ENCODE measurements at places on chromosomes 5 and 9.

- DNase-seq: no peak
These were observed 428.4 kb downstream of the KDM4C start for GRCh38 chr9:7186175-7186574.

DNA sequence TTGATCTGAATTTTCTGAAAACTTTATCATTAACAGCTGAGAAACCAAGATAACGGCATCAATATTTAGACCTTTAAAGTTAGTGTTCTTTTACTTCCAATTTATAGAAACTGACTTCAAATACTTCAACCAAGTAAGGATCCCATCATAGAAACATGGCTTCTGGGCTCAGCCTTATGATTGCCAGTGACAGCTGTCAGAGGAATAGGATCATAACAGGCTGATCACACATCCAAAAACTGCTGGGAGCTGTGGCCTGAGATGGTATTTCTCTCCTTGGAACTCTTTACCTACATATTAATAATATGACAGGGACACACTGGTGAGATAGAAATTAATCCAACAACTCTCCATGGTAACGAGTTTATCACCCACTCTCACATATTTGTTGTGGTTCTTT lies 448.3 kb upstream of the NMUR2 start:
- no peak for DNase-seq

GRCh38 chr9:107288701-107289100 lies 5.6 kb downstream of the RAD23B start:
- no peak for DNase-seq

GRCh38 chr5:96868603-96869371 lies 7.5 kb upstream of the ERAP2 start:
- no peak for DNase-seq

DNA sequence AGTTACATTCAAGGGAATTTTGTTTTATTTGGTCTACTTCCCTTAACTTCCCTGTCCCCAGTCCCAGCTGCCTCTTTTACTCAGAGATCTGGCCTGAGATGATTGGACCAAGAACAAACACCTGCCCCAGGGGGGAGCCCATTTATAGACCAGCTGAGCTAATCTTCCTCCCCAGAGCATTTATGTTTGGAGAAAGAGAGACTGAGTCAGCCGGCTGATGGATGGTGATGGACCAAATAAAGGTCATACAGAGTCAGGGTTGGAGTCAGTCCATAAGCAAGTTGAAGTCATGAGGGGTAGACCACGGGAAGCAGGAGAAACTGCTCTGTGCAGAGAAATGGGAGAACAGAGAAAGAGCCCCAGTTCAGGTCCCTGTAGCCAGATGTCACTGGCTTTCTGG lies 77.7 kb downstream of the TMEM174 start:
- no peak for DNase-seq

DNA sequence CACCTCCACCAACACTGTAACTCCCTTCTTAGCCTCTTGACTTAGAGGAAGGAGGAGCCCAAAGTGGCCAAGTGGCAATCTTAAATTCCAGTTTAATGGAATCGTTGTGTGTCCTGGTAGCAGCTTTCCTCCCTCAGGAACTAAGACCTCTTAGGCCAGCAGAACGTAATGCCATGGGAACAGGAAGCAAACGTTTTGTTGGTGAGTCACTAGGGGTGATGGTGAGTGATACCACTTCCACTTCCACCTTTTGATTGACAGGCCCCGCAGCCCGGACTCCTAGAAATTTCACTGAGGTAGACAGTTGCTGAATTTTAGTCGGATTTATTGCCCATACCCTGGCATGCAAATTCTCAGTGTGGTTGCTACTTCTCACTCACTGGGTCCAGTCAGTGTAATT lies 94.2 kb upstream of the FBN2 start:
- no peak for DNase-seq

- DNase-seq: no peak
These were observed 32.7 kb upstream of the KCNMB1 start for GRCh38 chr5:170421826-170422225.

DNA sequence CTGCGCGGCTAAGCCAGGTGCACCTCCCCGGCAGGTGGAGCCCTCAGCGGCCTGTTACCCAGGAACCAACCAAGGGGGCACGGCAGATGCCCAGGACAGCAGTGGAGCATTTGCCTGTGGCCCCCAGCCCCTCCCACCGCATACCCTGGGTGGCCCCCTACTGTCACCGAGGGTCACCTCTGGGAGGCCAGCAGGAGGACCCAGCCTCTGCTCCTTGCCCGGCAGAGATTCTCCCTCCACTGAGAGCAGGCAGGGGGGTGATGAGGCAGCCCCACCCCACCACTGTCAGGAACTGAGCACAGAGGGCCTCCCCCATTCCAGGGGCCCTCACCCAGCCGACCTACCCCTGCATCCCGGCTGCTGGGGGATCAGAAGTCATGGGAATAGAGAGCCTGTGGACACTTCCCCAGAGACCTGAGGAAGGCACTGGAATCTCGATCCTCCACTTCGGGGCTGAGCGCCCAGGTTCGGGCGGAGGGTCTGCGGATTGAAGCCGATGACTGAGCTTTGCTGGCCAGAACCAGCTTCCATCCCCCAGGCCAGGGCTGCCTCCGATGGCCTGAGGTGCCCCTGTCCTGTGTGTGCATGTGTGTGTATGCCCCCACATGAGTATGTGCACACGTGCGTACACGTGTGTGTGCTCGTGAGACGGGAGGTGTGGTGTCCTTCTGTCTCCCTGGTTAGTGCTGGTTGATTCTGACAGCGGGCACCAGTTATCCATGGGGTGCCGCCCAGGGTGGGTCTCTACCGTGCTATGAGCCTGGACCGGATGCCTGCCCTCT lies at the start of gene QRFP:
Gene QRFP, minus strand, starts transcription at position 580 of the 782 bp plus-strand sequence. CDS start 2,974 bp downstream, outside the sequence.
- no peak for DNase-seq

DNA sequence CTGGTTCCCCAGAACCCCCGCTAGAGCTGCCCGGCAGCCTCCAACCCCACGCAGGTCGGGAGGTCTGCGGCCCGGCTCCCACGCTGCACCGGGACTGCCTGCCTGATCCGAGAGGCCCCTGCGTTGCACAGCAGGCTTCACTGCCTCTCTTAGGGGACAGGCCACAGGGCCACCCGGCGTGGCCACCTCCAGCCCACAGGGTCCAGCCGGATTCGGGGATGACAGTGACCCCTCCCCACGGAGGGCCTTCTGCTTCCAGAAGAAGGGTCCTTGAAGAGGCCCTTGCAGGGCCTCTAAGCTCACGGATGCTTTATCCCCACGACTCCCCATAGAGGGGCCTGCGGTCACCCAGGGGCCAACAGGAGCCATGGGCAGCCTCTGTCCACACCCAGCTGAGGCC lies 66.1 kb upstream of the PPP1R26 start:
- no peak for DNase-seq

GRCh38 chr5:142428773-142429473 lies 104.1 kb upstream of the SPRY4 start:
- DNase-seq: no peak

DNA sequence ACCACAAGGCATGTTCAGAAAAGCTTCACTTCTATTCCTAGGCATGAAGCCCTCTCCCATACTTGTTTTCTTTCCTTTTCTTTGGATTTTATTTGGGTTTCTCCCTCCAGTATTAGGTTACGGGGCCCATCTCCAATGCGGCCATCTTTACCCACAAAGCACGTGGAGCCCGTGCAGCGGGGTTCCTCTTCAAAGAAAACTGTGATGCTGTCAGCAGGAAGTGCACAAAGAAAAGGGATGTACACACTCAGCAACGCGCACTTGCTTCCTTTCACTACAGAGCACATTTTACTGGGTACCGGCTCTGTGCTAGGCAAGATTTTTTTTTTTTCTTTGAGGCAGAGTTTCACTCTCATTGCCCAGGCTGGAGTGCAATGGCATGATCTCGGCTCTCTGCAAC lies 106.6 kb downstream of the COL23A1 start:
- DNase-seq: peak; percentile 18

DNA sequence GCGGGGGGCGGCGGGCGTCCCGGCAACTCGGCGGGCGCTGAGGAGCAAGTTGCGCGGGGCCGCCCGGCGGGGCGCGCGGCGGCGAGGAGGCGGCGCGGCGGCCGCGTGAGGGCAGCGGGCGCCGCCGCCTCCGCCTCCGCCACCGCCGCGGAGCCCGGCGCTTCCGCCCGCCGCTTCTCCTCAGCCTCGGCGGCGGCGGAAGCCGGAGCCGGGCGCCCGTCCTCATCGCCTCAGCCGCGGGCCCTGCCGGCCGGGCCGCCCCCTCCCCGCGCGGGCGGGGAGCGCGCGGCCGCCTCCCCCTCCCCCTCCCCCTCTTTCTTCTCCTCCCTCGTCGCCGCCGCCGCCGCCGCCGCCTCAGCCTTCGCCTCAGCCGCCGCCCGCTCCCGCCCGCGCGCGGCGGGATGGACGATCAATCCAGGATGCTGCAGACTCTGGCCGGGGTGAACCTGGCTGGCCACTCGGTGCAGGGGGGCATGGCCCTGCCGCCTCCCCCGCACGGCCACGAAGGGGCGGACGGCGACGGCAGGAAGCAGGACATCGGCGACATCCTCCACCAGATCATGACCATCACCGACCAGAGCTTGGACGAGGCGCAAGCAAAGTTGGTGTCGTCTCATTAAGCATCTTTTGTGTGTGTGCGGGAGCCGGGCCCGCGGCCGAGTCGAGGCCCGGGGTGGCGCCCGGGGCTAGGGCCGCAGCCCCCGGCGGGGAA lies at the start of gene PBX3:
Gene PBX3, plus strand, starts transcription at position 321 of the 712 bp plus-strand sequence.
- DNase-seq: peak; percentile 7

DNA sequence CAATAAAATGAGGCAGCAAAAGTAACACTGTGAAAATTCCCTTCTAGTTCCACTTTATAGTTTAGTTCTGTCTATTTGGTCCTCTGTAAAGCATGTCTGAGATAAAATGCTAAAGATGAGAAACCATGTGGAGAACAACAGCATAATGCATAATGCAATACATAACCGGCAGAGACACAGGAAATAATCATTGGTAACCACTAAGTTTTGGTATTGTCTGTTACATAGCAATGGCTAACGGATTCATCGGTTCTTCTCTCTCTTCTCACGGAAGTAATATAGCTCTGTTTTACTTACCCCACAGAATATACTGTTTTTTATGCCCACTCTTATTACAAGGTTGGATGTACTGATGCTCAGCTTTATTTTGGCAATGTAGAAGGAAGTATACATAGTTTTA lies 158.9 kb downstream of the FAM174A start:
- no peak for DNase-seq

DNA sequence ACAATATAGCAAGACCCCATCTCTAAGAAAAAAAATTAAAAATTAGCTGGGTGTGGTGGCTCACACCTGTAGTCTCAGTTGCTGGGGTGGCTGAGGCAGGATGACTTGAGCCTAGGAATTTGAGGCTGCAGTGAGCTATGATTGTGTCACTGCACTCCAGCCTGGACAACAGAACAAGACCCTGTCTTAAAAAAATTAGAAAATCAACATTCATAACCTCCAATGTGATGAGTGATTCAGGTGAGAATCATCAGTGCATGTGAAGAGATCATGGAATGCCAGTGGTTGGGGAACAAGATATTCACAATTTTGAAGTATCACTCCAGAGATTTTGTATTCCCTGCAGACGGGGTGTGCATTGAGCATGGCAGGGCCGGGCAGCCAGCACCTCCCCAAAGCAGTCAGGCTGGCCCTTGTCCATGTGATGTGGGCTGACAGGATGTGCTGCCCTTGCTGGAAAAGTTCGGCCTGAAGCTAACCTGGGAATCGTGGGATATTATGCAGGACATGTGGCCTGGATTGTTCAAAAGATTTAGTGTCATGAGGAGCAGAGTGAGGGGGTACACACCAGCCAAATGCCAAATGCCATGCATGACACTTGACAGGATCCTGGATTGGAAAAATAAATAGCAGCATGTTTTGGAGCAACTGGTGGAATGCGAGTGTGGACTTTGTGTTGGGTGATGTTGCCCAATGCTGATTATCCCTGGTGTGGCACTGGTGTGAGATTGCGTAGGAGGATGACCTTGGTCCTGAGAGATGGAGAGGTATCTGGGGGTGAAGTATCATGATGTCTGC lies 189.0 kb downstream of the RGS3 start:
- no peak for DNase-seq

- no peak for DNase-seq
These were observed 11.1 kb upstream of the APTX start for GRCh38 chr9:33012328-33013069.

- no peak for DNase-seq
These were observed 158.3 kb downstream of the NR2F1-AS1 start for GRCh38 chr5:93422652-93423280.

GRCh38 chr9:84834426-84834825 lies 164.9 kb downstream of the NTRK2 start:
- DNase-seq: no peak

GRCh38 chr9:113583511-113584427 lies 120.2 kb downstream of the RGS3 start:
- no peak for DNase-seq
